ENCODE measurements at places on chromosomes 5 and 9.

DNA sequence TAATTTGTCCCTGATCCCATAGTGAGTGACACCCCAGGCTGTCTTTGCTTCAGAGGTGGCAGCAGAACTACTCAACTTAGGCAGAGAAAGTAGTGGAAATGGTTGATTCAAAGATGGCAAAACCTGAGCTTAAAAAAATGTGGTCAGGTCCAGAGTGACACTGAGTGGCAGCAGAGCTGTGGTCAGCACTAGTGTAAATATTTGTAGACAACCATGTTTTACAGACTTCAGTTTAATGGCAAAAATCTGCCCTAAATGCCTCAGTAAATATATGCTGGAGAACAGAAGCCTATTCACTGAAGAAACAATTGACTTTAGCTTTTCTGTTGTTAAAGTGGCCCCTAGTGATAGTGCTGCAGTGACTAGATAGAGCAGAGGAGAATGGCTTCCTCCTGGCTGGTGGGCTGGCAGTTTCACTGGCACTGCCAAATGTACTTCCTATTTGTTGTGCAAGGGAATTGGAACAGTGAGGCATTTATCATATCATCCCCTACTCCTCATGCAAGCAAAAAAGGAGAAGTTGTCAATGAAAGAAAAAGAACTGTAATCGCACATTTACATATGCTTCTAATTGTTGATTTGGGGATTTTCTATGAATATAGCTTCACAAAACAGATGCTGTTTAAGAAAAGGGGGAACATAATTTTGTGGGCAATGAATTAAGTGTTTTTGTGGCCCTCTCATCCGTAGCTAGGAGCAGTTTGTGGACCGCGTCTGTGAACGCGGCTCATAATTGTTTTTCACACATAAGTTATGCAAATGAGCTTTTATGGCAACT is 12.0 kb downstream of the PBX3 start:
- DNase-seq, result no peak

GRCh38 chr5:115661563-115661962 is 35.7 kb upstream of the TMED7 start:
- no peak for DNase-seq

DNA sequence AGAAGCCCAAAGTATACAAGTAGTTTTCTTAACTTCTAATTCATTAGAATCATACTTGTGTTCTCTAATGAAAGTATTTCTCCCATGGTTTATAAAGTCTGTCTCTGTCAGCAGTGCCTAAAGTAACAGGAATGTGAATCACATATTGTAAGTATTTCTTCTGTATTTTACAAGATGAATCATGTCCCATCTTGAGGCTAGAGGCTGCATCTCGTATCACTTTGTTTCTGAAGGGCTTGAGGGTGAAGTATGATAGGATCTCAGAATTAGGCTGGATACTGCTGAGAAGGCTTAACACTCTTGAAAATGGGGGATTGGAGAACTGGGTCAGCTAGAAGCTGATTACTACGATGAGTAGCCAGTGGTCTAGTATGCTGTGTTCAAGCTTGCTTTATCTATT is 242.2 kb upstream of the ACTBL2 start:
- peak; percentile 10 for DNase-seq

DNA sequence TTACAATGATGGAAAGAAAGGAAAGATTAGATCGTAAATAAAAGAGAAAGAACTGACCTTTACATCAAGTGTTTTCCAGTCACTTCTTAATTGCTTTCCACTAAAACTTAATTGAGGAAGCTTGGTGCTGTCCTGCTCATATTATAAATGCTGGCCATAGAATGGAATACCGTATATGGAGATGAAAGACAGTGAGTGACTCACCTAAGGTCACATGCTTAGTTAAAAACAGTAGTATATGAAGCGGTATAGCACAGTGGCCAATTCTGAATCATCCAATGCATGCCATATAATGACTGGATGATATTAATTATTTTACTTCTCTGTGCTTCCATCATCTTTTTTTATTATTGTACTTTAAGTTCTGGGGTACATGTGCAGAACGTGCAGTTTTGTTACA is 482.4 kb upstream of the SGCD start:
- DNase-seq, result no peak

Measured in HTR-8/SVneo (cell line).